ENCODE measurements at places on chromosomes 11 and 22.

DNA sequence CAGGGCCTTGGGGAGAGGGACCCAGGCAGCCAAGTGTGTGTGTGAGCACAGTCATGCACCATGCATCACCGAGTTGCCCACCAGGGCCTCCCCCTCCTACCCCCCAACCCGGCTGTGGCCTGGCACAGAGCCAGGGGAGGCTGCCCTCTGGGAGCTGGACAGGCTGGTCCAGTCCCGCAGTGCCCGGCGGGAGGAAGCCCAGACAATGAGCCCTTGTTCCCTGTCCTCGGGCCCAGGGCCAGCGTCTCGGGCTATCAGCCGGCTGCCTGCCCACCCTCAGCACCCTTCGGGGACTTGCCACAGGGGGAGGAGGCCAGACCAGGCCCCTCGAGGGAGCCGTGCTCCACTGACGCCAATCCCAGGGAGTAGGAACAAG lies 4.5 kb downstream of the LRRC75B start:
- no peak for DNase-seq

DNA sequence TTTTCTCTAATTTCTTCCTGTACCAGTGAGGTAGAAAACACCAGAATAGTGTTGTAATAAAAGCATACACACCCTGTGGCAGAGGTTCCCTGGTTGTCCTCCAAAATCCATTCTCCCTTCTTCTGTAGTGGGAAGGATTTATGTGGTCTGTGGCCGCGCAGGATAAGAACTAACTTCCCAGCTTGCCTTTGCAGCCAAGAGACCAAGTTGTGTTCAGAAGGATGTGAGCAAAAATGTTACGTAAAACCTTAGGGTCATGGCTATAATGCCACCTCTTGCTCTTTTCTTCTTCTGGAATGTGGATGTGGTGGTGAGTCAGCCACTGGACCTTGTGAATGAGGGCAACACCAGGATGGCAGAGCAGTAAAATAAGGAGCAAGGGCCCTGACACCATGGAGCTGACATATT lies 28.4 kb downstream of the CCDC90B start:
- DNase-seq, result peak; percentile 78

DNA sequence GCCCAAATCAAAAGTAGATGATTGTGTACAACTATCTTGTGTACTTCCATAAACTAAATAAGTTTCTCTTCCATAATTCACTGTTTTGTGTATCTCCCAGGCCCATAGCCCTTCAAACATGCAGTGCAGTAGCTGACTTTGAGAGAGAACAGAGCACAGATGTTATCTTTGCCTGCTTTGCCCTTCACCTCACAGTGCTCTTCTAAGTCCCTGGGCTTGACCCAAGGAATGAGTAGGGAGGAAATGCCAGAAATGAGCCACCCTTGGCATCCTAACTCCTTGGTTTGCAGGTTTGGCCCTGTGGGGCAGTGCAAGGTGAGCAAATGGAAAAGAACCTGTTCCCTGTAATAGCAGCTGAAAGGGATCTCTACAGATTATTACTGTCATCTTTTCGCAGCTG lies 79.2 kb downstream of the STIM1 start:
- DNase-seq, result no peak

- no peak for DNase-seq
These were observed 57.3 kb downstream of the CD82 start for GRCh38 chr11:44622721-44623258.

GRCh38 chr11:5004424-5005274 lies 10.0 kb downstream of the OR51L1 start:
- peak; percentile 56 for DNase-seq

DNA sequence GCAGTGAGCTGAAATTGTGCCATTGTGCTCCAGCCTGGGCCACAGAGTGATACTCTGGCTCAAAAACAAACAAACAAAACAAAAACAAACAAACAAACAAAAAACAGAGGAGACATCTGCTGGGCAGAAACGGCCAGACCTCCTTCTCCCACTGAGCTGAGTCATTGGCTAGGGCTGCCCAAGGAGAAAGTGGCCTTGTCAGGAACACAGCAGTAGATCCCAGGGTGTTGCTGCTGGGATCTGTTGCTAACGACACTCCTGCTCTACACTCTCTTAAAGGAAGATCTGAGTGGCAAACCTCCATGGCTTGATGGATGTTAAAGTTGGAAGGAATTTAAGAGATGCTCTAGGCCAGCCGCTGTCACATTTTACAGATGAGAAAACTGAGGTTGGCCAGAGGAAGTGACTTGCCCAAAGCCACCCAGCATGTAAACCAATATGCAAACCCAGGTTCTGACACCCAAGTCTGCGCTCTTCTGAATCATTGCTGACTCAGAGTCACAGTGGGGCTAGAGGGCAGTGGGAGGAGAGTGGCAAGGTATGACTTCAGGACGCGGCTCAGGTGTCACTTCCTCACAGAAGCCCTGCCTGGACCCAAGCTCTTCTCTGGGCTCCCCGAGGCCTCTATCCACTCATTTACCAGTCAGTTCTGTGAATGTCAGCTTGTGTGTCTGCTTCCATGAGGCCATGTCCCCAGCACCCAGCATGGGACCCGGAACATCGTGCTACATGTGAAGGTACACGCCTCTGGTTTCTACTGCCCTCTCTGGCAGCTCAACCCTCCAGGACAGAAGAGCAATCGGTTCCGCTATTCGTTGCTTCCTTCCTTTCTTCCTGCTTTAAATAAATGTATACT lies 11.3 kb upstream of the GDPD5 start:
- DNase-seq, result no peak

DNA sequence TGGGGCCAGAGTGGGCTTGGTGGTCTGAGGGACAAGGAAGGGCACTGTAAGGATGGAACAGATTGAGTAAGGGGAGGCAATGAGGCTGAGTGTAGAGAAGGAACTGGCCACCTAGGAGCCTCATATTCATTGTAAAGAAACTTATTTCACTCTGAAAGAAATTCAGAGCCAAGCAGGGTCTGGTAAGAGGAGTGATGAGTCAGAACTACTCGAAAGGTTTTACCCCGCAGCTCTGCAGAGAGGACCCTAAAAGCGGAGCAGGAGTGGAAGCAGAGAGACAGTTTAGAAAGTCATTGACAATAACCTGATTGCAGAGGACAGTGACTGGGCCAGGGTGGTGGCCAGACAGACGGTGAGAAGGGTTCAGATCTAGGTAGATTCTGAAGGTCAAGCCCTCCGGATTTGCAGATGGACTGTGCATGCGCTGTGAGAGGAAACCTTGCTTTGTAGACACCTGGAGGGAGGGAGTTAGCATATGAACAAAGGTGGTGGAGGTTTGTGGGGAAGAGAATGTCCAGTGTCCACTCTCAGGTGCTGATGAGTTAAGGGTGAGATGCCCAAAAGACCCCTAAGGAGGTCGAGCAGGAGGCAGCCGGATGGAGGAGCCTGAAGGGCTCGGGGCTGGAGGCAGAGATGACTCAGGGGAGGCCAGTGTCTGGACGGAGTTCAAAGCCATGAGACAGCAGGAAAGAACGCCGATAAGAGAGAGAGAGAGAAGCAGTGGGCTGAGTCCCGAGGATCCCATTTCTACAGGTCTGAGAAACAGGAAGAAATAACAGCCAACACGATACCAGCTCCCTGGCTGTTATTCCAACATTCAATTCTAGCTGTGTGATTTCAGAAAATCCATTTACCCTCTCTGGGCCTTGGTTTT lies 546.0 kb downstream of the BRD1 start:
- DNase-seq, result no peak

DNA sequence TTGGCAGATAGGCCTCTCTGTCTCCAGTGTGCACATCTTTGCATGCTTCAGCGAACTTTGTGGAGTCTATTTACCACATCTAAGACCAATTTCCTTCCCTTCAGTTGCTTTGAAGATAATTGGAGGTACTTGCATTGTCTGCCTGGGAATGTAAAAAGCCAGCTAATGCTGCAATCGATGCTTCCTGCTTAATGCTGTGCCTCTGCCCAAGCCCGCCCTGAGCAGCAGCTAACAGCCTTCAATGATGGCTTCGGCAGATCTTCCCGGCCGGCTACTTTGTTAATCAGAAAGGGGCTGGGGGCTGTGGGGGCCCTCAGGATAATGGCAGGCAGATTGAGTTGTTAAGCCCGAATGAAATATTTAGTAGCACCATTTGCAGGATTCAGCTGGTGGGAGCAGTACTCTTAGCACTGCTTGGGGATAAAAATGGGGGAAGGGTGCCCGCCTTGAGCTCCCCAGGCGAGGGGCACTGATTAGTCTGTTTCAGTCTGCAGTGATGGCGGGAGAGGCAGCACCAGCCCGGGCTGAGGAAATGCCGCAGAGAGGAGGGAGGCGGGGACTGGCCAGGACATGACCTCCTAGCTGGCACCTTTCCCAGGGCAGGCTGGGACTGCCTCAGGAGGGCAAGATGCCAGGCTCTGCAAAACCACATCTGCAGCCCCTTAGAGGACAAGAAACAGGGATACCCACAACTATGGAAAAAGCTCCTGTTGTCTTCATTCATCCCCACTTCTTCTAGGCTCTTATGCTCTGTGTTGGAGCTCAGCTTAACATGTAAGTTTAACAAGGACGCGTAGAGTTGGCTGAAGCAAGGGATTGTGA lies 460.0 kb downstream of the BUD13 start:
- peak; percentile 9 for DNase-seq

DNA sequence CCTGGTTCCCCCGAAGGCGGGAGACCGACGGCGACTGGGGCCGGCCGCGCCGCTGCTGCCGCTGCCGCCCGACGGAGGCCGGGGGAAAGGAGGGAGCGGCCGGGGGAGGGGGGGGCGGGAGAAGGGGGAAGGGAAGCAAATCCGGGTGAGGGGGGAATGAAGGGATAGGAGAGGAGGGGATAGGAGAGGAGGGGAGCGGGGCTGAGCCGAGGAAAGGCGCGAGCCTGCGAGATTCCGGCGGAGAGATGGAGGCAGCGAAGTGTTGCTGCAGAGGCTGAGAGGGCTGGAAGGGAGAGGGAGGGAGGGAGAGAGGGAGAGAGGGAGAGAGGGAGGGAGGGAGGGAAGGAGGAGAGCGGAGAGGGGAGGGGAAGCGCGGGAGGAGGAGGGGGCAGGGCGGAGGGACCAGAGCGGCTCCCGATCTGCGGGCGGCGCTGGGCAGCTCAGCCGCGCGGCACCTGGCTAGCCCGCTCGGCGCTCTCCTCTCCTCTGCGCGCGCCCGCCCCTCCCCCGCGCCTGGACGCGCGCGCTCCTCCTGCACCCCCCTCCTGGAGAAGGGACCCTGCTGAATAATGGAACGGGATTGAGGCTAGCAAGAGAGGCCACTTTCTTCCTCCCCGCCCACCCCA lies 52.3 kb downstream of the SLC22A12 start:
- no peak for DNase-seq

GRCh38 chr11:40417627-40418026 lies 1041.8 kb downstream of the LRRC4C start:
- peak; percentile 0 for DNase-seq

DNA sequence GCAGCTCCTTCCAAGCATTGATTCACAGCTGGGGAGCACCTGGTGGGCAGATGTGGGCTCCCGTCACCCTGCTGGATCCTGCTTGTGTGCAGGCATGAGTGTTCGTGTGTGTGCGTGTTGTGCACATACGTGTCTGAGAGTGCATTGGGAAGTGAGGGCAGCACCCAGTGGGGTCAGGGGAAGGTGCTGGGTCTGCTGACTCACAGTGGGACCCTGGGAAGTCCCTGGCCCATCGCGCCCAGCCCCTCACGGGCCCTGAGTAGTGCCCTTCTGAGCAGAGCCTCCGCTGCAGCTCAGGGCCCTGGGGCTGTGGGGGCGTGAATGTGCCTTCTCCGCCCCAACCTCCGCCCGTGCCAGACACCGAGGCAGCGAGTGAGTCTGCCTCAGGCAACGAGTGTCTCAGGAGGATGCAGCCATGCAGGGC lies 36.8 kb downstream of the WNT11 start:
- no peak for DNase-seq

DNA sequence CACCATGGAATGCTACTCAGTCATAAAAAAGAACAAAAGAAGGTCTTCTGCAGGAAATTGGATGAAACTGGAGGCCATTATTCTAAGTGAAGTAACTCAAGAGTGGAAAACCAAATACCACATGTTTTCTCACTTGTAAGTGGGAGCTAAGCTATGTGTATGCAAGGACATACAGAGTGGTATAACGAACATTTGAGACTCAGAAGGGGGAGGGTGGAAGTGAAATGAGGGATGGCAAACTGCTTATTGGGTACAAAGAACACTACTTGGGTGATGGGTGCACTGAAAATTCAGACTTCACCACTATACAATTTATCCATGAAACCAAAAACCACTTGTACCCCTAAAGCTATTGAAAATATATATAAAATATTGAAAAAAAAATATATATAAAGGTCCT lies 13.4 kb upstream of the CAT start:
- no peak for DNase-seq

- no peak for DNase-seq
These were observed 20.8 kb downstream of the CARS1 start for GRCh38 chr11:3036419-3036818.
